ENCODE measurements at places on chromosomes 12 and 14. TPM values are rescaled to one million over a fixed set of nuclear protein-coding genes. Genes with fewer than 3 reads are reported as not detected.

GRCh38 chr12:74071182-74071581 is 466.5 kb upstream of the ATXN7L3B start:
- DNase-seq, result no peak

TAS2R20 gene
- not detected for total RNA-seq

RHEBL1 gene
- 11.0 TPM for total RNA-seq

- DNase-seq, result no peak
These were observed 106.0 kb upstream of the PRICKLE1 start for GRCh38 chr12:42695490-42695995.
